CD4-positive, alpha-beta T cell treated with Interleukin-1 beta for 1 hour (primary cell): ENCODE measurements at places on chromosomes 2 and 18.
A peak's percentile ranks its signal among the peaks of the same experiment; 100 is the strongest.

GRCh38 chr2:98548920-98549818 lies 59.1 kb downstream of the COA5 start:
- peak; percentile 13 for DNase-seq

DNA sequence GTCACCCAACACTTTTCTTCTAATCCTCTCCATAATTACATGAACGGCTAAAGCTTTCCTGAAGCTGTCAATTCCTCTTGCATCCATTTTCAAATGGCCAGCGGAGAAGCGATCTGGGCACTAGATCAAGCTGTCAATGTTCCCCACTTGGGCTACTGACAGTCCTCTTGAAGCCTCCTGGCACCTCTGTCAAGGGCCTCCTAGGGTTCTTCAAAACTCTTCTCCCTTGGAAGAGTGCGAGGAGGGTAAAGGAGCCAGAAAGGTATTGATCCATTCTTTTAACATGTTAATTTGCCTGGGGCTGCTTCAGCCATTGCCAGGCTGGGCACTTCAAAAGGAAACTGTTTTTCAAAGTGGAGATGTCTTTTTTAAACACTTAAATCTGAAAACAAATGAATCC lies 19.8 kb downstream of the EPHA4 start:
- DNase-seq, result no peak

DNA sequence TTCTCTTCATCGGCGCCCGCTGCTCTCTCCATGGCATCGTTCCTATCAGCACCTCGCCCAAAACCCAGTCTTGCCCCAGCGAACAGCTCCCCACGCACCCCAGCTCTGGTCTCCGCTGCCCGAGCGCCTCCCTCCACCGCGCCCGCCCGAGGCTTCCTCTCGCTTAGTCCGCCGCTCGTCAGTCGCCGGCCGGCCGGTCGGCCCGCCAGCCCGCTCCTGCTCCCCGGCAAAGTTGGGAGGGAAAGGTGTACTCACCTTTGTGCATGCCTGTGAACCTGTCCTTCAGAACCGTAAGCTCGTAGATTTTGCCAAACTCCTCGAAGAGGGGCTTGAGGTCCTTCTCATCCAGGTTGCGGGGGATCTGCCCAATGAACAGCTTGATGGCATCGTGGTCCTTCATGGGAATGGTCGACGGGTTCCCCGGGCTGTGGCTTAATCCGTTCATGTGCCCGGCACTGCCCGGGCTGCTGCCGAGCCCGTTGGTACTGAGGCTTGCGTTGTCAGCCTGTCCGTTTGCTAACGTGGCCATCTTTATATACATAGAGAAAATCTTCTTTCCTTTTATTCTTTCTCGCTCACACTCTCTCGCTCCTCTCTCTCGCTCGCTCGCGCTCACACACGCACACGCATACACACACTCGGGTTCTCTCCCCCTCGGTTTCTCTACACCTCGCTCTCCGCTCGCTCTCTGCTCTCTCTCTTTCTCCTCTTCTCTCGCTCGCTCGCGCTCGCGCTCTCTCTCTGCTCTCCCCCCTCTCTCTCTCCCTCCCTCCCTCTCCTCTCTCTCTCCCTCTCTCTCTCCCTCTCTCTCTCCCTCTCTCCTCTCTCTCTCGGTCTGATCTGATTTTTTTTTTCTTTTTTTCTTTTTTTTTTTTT lies at the start of gene CELF4:
Gene CELF4 (minus strand): TSS at position 698 of the 876 bp plus-strand sequence.
- no peak for DNase-seq

DNA sequence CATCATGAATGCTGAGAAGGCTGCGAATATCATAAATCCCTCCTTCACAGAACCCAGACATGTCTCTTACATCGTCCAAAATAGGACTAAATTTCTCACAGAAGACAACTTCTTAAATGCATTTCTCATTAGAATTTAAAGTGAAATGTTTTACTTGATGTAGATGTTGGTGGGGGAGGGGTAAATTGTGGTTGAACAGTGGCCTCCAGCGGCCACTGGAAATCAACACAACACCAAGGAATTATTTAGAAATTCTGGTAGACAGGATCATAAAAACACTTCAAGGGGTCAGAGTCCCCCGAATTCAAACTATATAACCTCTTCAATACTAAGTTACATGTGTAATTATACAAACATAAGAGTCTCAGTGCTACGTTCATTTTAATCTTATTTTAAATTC lies 135.9 kb downstream of the ABCA12 start:
- peak; percentile 2 for DNase-seq

DNA sequence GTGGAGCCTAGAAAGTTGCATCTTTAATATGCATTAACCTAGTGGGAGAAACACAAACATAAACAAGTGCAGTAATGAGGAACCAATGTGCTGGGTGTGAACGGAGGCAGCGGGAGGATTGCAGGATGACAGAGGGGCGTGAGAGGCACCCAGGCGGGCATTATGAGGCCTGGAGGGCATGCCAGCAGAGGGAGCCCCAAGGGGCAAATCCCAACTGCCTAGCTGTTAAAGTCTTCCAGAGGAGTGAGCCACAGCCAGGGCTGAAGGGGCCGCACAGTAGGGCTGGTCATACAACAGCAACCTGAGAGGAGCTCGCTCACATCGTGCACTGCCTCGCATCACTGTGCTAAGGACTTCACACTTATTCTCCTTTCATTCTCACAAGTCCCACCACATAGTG lies 13.3 kb upstream of the PRELID3A start:
- DNase-seq, result no peak

- DNase-seq, result no peak
These were observed 61.1 kb upstream of the NFATC1 start for GRCh38 chr18:79334496-79335233.

DNA sequence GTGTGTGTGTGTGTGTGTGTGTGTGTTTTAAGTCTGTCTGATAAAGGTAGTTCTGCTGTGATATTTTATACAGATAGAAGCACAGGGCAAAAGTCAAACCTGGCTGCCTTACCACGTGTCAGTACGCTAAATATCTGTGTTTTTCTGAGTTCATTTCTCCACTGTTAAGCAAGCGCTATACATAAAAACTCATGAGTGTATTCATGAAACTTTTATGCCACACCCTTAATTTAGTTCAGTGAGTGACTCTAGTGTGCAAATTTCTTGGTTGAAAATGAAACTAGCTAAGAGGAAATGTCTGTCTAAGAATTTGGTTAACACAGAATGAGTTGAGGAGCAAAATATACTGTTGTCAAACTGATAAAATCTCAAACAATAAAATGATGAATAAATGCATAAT lies 11.2 kb downstream of the CASP10 start:
- peak; percentile 50 for DNase-seq

GRCh38 chr2:221895366-221896121 lies 323.4 kb upstream of the EPHA4 start:
- no peak for DNase-seq

- DNase-seq, result no peak
These were observed 5.1 kb downstream of the CPS1 start for GRCh38 chr2:210561475-210561874.

GRCh38 chr2:150428641-150429040 lies 58.8 kb downstream of the RND3 start:
- no peak for DNase-seq

DNA sequence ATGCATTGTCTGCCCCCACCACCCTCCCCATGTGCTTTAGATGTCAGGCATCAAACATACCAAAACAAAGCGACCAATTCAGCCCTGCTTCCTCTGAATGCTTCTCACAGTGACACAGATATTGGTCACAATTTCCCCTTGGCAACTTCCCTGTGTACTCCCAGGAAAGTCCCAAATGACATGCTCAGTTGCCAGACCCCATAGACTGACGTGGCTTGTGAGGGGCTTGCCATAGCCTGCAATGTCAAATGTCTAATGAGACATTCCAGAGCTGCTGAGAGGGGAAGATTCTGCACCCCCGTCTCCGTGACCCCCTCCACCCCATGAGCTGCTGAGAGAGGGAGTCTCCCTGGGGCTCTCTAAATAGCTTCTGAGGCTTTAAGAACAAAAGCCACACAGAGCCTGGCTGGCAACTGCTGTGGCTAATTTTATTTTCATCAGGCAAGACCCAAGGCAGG lies 47.3 kb downstream of the RFTN2 start:
- DNase-seq, result no peak

GRCh38 chr2:100344433-100344832 lies 22.1 kb upstream of the LONRF2 start:
- no peak for DNase-seq

- DNase-seq, result no peak
These were observed 231.5 kb downstream of the PTH2R start for GRCh38 chr2:208638059-208638458.

GRCh38 chr2:214946949-214947348 lies 137.5 kb upstream of the BARD1 start:
- DNase-seq, result no peak

DNA sequence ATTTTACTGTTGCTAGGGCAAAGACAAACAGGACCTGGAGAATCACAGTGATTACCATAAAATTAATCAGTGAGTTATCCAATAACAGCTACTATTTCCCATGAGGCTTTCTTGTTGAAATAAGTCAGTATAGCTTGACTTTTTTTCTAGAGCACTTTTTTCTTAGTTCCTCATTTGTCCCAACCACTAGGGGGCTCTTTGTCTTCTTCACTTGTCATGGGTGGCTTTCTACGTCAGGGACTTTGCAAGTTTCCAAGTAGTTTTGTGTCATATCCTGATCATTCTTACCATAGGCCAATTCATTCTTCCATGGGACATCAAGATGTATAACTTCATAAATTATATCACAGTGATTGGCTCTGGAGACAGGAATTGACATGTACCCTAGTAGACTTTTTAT lies 1019.6 kb upstream of the PIK3C3 start:
- DNase-seq, result no peak

DNA sequence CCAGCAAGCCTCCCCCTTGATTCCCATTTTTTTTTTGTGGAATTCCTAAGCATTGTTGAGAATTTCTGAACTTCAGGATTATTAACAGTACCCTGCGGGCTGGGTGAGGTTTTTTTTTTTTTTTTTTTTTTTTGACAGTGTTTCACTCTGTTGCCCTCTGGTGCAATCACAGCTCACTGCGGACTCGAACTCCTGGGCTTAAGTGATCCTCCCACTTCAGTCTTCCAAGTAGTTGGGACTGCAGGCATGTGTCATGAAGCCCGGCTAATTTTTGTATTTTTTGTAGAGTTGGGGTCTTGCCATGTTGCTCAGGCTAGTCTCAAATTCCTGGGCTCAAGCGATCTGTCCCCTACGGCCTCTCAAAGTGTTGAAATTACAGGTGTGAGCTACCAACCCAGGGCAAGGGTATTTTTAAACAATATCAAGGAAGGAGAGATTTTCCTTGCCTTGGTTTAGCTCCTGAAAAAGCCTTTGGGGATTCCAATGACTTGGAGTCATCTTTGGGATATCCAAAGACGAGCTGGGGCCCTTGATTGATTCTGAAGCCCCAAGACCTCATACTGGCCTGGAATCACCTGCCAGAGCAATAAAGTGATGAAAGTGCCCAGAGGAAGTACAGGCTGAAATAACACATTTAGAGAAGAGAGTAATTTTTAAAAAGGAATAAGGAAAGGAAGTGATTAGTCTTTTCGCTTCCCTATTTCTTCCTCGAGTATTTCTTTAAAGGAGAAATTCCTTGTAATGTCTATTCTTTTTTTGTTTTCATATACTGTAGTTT lies 240.2 kb downstream of the TGIF1 start:
- no peak for DNase-seq

DNA sequence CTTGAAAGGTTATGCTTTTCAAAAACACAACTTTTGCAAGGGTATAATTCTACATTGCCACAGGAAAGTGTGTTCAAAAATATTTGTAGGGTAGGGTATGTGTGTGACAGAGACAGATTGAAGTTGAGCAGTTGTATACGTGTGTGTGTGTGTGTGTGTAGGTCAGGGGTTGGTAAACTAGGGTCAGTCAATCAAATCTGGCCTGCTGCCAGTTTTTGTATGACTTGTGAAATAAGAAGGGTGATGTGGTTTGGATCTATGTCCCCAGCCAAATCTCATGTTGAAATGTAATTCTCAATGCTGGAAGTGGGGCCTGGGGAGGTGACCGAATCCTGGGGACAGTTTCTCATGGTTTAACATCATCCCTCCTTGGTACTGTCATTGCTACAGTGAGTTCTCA lies 148.2 kb downstream of the CERS6 start:
- no peak for DNase-seq

- no peak for DNase-seq
These were observed 142.0 kb downstream of the PRKCE start for GRCh38 chr2:45793305-45793962.

- no peak for DNase-seq
These were observed 520.6 kb downstream of the METTL4 start for GRCh38 chr18:2050702-2051201.

GRCh38 chr18:56358608-56359280 lies 279.6 kb downstream of the TXNL1 start:
- DNase-seq, result no peak

- DNase-seq, result peak; percentile 50
These were observed 11.4 kb upstream of the ALPI start for GRCh38 chr2:232444409-232445148.

DNA sequence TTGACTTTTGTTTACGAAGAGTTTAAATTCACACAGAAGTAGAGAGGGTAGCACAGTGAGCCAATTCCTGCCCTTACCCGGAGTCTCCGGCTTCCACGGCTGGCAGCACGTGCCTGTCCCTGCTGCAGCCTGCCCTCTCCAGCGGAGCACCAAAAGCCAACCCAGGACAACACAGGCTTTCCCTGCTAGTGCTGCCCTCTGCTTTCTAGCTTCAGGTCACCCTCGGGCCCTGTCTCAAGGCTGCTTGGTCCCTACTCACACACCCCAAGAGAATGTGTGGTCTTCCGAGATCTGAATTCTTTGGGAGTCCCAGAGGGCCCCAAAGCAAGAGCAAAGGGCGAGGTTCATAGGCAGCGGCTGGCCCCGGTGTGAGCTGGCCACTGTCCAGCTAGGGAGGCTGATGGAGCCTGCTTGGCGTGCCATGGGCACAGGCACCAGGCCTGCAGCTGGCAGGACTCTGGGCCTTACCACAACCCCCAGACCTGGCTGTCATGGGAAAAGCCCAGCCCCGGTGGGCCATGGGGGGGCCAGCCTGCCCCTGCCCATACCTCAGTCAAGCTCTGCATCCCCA lies 7.0 kb upstream of the HS6ST1 start:
- DNase-seq, result no peak

- peak; percentile 54 for DNase-seq
These were observed 1.8 kb downstream of the REL start for GRCh38 chr2:60882971-60883753.

DNA sequence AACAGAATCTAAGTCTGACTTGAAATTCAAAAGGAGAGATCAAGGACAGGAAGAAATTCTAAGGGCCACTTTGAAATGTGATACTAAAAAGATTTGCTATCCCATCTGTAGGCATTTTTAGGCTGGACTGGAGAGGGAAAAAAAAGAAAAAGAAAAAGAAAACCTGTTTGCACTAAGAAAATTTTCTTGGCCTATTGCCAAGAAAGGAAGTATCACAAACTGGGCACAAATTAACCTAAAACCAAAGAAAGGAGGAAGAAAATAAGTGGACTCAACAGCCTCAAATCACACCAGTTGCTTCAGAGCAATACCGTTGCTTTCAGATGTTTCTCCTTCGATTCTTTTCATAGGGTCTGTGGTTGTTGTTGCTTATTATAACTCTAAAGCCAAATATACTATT lies 287.9 kb upstream of the VRK2 start:
- no peak for DNase-seq

GRCh38 chr2:71385012-71385411 lies 53.4 kb downstream of the ZNF638 start:
- DNase-seq, result no peak
